Stimulated activated naive CD4-positive, alpha-beta T cell (primary cell): ENCODE measurements at places on chromosomes 5 and 9.

DNA sequence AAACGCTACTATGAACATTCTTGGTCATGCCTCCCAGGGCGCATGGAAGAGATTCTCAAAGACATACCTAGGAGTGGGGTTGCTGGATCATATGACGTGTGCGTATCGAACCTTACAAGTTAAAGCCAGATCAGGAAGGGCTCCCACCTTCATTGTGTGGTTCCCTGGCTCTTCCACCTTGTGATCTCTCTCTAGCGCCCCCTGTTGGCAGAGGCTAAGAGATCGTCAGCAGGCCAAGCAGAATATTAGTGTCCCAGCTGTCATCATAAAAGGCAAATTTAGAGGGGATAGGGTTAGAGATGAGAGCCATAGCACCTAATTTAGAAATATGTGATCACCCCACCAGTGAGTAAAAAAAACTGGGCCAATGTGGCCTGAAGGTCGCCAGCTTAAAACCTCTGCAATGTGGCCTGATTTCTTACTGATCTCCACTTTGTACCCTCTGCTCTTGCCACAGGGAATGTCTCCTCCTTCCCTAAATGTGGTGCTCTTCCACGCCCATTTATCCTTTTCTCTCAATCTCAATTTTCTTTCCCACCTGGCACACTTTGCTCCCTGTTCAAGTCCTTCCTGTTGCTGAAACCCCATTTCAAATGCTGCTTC, 91.7 kb upstream of the SHB start:
- DNase-seq, result peak; percentile 46

DNA sequence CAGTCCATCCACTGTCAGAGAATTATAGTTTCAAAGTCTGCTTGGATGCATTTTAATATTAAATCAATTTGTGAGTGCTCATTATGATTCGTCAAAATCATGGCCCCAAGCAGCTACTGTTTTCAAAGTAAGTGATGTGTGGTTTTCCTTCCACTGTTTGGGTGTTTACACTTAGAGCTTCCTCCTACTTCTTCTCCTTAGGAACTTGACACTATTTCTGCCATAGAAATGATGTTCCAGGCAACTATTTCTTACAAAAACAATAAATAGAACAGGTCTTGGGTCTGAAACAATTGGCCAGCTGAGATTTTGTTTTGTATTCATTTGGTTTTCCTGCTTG, 132.8 kb upstream of the RAI14 start:
- no peak for DNase-seq

- DNase-seq, result no peak
Observed at GRCh38 chr5:32314658-32315057, 1.9 kb upstream of the MTMR12 start.

- DNase-seq, result no peak
Observed at GRCh38 chr9:9752722-9753121, 860.1 kb downstream of the PTPRD start.

GRCh38 chr5:8765886-8766285, 780.0 kb downstream of the SEMA5A start:
- no peak for DNase-seq

DNA sequence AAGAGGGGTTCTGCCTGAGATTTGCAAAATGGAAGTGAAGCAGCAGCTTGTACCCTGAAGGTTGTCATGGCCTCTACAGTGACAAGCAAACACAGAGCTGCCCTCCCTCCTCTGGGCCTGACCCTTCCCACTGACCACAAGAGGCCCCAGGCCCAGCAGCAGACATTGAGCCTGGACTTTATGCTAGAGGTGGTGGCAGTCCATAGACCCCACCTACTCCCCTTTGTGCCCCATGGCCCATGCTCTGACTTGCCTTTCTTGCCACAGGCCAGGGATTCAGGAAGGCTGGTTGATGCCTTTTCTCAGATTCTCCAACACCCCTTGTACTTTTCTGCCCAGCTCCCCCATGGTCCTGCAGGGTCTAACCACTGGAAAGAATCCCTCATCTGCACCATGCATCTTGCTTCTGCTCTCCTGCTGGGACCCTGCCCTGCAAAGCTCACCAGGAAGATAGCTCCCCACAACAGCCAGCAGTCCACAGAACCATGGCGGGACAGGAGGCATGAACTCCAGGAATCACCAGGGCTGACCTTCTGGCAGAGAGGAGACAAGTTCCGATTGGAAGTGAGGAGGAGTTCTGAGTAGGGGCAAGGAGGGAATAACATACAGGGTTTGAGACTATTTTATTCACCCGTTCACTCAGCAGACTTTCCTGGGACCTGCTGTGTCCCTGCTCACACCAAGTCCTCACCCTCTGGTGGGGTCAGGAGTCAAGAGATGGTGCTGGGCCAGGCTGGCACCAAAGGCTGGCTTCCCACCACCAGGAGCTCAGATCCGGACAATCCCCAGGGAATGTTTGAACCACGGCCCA, 263.8 kb downstream of the SYK start:
- no peak for DNase-seq

DNA sequence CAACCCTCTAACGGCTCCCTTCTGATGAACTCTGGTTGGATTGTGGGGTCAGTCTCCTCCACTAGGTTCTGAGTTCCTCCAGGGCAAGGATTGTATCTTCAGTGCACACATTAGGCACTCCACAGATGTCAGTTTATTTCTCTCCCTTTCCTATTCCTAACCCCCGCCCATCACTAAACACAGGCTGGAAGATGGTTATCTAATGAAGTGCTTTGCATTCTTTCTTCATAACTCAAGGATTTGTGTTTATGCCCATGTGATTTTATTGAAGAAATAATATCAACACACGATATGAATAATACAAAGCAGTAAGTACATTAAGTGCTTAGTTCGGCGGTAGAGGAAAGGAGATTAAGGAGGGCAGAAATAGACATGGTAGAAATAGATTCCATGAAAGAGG, 4.4 kb upstream of the CREBRF start:
- DNase-seq, result no peak

DNA sequence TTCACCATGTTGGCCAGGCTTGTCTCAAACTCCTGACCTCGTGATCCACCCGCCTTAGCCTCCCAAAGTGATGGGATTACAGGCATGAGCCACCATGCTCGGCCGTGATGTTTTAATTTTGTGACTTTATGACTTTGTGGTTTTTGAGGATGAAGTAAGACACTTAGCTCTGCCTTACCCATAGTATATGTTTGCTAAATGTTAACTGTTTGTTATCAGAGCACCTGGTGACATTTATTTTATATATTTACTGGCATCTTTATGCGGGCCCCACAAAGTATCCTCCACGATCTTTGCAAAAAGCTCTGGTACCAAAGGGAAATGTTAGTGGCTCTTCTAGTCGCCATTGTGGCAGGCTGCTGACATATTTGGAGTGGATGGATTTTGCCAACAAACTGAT, 6.7 kb downstream of the SLC23A1 start:
- no peak for DNase-seq

DNA sequence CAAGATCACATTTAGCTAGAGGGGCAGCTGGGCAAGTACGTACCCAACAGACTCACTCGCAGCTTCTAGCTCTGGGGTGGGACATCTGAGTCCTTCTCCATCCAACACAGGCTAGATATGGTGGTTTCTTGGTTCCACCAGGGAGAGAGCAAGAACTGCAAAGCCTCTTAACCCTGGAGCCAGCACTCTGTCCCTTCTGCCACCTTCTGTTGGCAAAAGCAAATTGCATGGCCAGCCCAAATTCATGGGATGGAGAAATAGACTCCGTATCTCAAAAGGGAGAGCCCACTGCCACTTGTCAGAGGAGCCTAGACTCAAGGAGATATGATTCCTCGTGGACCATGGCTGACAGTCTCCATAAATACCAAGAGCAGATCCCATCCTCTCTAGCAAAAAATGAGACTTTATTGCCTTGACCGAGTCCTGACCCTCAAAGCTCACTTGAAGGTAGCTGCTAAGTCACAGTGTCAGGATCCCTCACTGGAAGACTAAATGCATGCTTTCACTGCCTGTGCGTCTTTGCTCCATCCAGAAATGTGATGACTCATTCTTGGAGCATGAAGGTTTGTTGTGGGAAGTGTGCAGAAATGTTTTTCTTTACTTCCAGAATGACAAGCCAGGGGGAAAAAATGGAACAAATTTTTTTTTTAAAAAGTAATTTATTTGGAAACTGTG, 28.8 kb upstream of the ROR2 start:
- DNase-seq, result no peak

GRCh38 chr5:179431221-179431824, 86.1 kb upstream of the ADAMTS2 start:
- DNase-seq, result no peak

- no peak for DNase-seq
Observed at GRCh38 chr5:135894276-135894675, 1.4 kb downstream of the IL9 start.

DNA sequence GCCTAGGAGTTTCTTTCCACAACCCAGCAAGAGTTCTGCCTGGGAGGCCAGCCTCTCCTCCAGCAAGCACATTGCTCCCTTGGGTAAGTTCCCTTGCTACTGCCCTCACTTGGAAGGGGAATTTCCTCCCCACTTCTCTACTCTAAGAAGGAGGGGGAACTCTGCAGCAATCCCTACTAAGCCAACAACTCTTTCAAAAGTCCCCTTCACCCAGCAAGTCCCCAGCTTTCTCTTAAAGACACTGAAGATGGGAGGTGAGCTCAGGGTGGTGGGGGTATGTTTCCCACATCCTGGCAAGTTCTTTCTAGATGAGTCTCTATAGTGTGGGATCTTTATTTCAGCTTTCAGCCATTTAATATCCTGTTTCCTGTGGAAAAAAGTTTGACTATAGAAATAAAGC, 49.0 kb downstream of the PDE8B start:
- no peak for DNase-seq

DNA sequence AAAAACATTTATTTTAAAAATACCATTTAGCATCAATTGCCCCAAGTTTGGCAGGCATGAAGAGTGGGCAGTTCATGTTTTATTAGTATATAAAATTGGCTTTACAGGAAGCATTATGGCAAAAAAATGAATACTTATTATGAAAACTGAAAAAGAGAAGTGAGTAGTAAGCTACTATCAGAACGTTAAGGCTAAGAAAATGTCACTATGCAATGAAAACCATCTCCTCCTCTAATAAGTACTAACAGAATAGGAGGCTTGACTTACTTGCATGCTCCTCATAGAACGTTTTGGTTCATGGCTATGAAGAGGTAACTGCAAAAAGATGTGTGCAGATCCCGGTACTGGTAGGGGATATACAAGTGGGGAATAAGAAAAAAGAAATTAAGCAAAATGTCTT, 23.6 kb downstream of the TICAM2 start:
- DNase-seq, result no peak

GRCh38 chr5:38678076-38678475, 121.6 kb upstream of the LIFR start:
- no peak for DNase-seq
